Stomach (tissue), 19 donors: ENCODE measurements at places on chromosomes 5 and 9. TPM values are rescaled to one million over a fixed set of nuclear protein-coding genes. Genes with fewer than 3 reads are reported as not detected.

The CA9 gene
- 541 TPM for polyA plus RNA-seq

The C5orf34 gene
- 1.5 TPM for polyA plus RNA-seq

The PCDHGA8 gene
- not detected for polyA plus RNA-seq

The PLAC8L1 gene
- not detected for polyA plus RNA-seq

The LCN12 gene
- polyA plus RNA-seq, result 2.3 TPM

The CCDC183 gene
- 1.9 TPM for polyA plus RNA-seq

The PCDHGB4 gene
- 0.12 TPM for polyA plus RNA-seq

The PDE8B gene
- 0.56 TPM for polyA plus RNA-seq

The GRIA1 gene
- polyA plus RNA-seq, result 0.12 TPM

The SPINK7 gene
- 55.8 TPM for polyA plus RNA-seq

The C9orf85 gene
- polyA plus RNA-seq, result 12.5 TPM

The PCDHB15 gene
- 0.44 TPM for polyA plus RNA-seq

The CCDC192 gene
- polyA plus RNA-seq, result 0.10 TPM

The PRSS3 gene
- polyA plus RNA-seq, result 21.9 TPM

The CRHBP gene
- polyA plus RNA-seq, result 0.12 TPM

The KIF24 gene
- 0.37 TPM for polyA plus RNA-seq

The RXFP3 gene
- not detected for polyA plus RNA-seq

The TLX3 gene
- not detected for polyA plus RNA-seq

The QRFP gene
- polyA plus RNA-seq, result not detected

The KIAA1191 gene
- 51.4 TPM for polyA plus RNA-seq

The CCDC152 gene
- polyA plus RNA-seq, result 0.75 TPM

The SHISAL2B gene
- not detected for polyA plus RNA-seq

The KIAA0825 gene
- 0.61 TPM for polyA plus RNA-seq

The RGP1 gene
- polyA plus RNA-seq, result 3.8 TPM

The MLANA gene
- polyA plus RNA-seq, result not detected

The CCNG1 gene
- 122 TPM for polyA plus RNA-seq

The ERGIC1 gene
- 95.3 TPM for polyA plus RNA-seq

The SOX30 gene
- polyA plus RNA-seq, result not detected

The ENTREP1 gene
- polyA plus RNA-seq, result 5.8 TPM

The PCDHB11 gene
- polyA plus RNA-seq, result 0.30 TPM

The LCN9 gene
- not detected for polyA plus RNA-seq

The PCDHA9 gene
- polyA plus RNA-seq, result not detected

The TMEM215 gene
- polyA plus RNA-seq, result not detected

The NREP gene
- polyA plus RNA-seq, result 10.7 TPM

The FGF1 gene
- 1.6 TPM for polyA plus RNA-seq

The FOXI1 gene
- polyA plus RNA-seq, result not detected

The ZBTB26 gene
- polyA plus RNA-seq, result 3.2 TPM

The CFAP90 gene
- polyA plus RNA-seq, result 0.81 TPM

The PHYHD1 gene
- polyA plus RNA-seq, result 49.1 TPM

The COL27A1 gene
- 5.6 TPM for polyA plus RNA-seq

The KIF4B gene
- not detected for polyA plus RNA-seq

The C8G gene
- polyA plus RNA-seq, result 2.3 TPM
